ENCODE measurements at places on chromosomes 2 and 18.

DNA sequence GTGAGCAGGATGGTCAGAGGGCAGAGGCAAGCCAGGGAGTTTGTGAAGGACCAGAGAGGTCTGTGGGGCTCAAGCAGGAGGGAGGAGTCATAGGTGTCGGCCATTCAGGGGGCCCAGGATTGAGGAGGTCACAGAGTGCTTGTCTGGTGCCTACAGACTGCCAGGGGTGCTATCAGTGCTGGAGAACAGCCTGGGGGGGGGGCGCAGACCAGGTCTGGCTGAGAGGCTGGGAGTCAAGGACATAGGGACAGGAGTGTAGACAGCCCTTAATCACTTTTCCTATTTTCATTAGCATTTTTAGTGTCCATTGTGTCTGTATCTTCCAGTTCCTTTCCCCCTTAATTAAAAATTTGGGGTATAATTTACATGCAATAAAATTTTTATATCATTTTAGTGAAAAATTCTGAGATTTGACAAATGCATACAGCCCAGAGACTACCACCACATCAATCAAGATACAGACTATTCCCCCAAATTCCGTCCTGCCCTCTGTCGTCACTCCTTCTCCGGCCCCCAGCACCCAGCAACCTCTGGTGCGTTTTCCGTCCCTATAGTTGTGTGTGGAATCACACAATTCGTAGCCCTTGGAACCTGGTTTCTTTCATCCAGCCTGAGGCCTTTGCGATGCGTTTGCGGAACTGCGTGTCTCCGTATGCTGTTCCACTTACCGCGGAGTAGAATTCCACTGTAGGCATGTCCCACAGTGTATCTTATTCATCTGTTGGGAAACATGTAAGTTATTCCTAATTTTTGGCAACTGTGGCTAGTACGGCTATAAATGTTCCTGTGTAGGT, 6.2 kb downstream of the ZAP70 start:
- DNase-seq, result no peak

GRCh38 chr18:26642440-26643348, 94.3 kb upstream of the KCTD1 start:
- no peak for DNase-seq

DNA sequence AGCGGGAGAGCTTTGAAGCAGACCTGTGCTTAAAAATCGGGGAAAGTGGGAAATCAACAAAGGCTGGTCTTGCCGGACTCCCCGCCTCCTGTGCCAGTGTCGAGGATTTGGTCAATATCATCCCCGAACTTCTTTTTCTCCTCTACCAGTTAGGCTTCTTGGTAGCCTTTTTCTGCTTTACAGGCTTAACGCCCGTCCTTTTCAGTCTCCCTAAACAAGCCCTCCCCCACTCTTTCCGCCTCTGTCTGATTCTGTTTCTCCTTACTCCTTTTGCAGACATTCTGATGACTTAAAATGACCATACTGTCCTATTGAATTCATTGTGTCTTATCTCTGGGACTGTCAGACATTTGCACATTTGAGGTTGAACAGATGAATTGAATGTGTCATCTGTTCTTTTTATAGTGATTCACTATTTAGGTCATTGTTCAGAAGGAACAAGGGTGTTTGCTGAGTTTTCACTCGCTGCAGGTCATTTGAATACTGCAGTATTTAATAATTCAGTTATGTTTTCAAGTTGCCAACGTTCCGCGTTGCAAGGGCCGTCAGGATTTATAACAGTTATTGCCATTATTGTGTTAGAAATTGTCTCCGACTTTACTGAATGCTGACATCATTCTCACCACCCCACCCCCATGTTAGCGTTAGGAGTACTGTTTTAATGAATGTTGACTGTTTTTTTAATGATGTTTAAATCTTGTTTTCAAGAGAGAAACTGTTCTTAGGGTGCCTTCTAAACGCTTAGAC, 1.1 kb downstream of the ITGAV start:
- DNase-seq, result no peak

DNA sequence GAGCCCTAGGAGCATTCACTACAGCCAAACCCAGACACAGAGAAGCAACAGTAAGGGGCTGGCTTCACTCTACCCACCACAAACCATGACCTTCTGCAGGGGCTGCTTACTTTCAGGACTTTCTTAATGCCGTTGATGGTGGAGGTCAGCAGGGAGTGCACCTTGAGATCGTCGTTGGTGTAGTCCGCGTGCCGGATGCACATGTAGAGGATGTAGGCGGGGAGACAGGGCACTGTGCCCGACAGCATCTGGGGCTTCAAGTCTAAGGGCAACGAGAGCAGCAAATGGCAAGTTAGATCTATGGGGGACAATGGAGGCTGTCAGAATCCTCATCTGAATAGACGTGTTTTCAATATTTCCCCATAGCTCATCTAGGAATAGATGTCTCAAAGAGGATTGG, 29.8 kb upstream of the ACAA2 start:
- no peak for DNase-seq

- DNase-seq, result no peak
Measured at GRCh38 chr2:86000131-86000937, 105.4 kb downstream of the POLR1A start.

GRCh38 chr2:13227578-13227977, 510.8 kb downstream of the TRIB2 start:
- DNase-seq, result no peak

DNA sequence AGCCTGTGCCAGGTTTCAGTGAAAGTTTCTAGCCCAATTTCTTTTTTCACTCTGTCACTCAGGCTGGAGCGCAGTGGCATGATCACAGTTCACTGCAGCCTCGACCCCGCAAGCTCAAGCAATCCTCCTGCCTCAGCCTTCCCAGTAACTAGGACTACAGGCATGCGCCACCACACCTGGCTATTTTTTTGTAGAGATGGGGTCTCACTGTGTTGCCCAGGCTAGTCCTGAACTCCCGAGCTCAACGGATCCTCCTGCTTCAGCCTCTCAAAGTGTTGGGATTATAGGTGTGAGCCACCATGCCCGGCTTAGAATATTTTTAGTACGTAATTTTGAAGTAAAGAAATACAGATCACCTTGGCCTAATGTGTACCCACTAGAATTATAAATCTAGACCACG, 87.1 kb downstream of the GORASP2 start:
- DNase-seq, result no peak

- no peak for DNase-seq
Measured at GRCh38 chr2:213678437-213679218, 394.4 kb downstream of the SPAG16 start.

GRCh38 chr2:159728629-159729028, 16.3 kb downstream of the MARCHF7 start:
- DNase-seq, result no peak

GRCh38 chr2:172442072-172442895, 14.9 kb downstream of the ITGA6 start:
- no peak for DNase-seq

DNA sequence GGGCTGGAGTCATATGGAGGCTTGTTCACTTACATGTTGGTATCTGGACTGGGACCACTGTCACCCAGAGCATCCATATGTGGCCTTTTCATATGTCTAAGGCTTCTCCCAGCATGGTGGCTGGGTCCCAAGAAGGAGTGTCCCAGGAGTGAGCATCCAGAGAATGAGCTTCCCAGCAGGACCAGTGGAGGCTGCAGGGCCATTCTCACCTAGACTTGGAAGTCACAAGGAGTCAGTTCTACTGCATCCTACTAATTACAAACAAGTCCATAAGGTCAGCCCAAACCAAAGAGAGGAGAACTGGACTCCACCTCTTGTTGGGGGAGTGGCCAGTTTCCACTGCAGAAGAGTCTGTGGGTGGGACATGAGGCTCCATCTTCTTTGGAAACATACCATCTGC, 5.1 kb upstream of the TEX51 start:
- no peak for DNase-seq

DNA sequence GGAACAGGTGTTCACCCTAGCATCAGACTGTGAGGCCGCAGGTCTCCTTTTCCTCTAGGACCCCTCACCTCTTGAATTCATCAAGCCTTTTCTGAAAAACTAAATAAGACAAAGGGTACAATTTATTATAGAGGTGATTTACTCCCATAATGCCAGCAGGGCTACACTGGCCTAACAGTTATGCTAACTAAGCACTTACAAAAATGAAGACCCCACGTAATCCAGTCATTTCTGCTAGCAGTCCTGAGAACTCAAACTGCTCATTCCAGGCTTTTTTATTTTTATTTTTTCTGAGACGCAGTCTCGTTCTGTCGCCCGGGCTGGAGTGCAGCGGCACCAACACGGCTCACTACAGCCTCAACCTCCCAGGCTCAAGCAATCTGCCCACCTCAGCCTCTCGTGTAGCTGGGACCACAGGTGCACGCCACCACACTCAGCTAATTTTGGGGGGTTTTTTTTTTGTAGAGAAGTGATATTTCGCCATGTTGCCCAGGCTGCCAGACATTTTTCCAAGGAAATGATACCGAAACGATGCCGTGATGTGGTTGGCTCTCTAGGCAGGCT, 14.2 kb downstream of the CAPG start:
- no peak for DNase-seq

- DNase-seq, result no peak
Measured at GRCh38 chr2:66890166-66890742, 455.3 kb downstream of the MEIS1 start.

GRCh38 chr2:159032146-159032545, 63.7 kb downstream of the TANC1 start:
- no peak for DNase-seq

DNA sequence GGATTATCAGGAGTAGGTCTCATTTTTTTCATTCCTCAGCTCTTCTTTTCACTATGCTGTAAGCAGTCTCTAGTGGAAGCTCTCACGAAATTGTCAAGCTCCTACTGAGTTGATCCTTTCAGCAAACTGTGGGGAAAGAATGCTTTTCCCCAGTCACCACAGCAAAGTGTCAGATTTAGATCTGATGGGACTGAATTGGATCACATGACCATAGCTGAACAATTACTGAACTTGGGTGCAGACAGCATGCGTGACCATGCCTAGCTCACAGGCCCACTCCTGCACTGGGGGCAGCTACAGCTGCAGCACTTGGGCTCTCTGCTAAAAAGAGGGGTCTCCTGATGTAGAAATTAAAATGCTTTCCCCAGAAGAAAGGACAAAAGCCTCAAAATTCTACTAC, 3.1 kb downstream of the ARHGAP15 start:
- DNase-seq, result no peak

- DNase-seq, result no peak
Measured at GRCh38 chr18:11811009-11811408, 40.2 kb upstream of the CHMP1B start.
